ENCODE measurements at places on chromosomes 5 and 9.

DNA sequence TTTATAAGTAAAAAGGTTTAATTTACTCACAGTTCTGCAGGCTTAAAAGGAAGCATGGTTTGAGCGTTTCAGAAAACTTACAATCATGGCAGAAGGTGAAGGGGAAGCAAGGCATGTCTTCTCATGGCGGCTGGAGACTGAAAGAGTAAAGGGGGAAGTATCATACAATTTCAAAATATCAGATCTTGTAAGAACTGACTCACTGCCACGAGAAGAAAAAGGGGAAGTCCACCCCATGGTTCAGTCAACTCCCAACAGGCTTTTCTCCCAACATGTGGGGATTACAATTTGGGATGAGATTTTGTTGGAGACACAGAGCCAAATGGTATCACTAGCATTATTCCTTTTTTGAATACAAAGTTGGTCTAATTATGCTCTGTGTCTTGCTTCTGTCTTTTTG is 627.9 kb upstream of the ST8SIA4 start:
- no peak for DNase-seq

DNA sequence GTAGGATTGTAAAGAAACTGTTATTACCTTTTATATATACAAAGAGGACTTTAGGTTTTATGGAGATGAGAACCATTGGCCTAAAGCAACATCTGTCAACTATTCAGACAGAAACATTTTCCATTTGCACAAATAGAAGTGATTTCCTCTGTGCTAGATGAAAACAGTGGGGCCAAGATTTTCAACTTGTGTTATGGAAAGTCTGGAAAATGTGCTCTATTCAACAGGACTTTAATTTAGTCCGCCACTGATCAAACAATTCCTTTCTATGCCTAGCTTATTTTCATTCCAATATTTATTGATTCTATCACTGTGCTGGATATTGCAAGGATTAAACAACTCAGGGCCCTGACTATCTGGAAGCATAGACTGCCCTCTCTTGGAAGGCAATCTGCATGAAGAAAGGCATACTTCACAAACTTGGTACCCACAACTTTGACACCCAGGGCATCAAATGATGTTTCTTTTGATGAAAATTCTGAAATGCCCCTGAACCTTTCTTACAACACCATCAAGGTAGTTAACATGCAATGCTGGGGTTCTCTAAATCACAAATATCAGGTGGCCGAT is 126.6 kb upstream of the HMHB1 start:
- DNase-seq, result no peak

DNA sequence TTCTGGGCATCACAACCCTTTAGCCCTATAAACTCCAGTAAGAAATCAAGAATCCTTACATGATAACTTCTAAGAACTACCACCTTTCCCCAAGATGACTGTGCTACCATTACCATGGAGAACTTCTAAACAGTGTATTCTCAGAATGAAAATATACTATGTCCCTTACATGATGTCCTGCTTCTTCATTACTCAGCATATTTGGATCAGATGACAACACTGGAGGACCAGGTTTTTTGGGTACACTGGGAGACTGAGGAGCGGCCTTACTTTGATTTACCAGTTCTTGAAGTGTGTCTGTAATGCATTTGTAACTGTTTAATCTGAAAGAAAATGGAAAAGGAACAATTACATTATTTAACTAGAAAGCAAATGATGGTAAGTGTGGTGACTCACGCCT is 55.7 kb upstream of the CPLANE1 start:
- no peak for DNase-seq

DNA sequence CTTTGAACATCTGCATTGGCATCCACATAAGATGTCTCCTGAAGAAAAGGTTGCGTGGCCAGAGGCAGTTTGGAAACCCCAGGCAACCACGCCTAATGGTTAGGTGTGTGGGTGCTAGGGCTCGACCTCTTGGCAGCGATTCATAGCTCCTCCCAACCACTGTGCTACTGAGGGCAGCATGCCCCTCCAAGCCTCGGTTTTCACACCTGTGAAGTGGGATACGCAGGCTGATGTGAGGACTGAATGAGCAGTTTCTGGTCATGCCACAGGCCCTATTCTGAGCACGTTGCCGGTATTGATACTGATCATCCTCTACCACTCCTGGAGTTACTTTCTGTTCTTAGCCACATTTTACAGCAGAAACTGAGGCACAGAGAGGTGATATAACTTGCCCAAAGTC is 19.1 kb downstream of the NDST1 start:
- DNase-seq, result no peak

- no peak for DNase-seq
These were observed 503.9 kb downstream of the RASEF start for GRCh38 chr9:82558855-82559630.

- DNase-seq, result peak; percentile 41
These were observed 7.4 kb downstream of the B4GALT1 start for GRCh38 chr9:33159777-33160127.

DNA sequence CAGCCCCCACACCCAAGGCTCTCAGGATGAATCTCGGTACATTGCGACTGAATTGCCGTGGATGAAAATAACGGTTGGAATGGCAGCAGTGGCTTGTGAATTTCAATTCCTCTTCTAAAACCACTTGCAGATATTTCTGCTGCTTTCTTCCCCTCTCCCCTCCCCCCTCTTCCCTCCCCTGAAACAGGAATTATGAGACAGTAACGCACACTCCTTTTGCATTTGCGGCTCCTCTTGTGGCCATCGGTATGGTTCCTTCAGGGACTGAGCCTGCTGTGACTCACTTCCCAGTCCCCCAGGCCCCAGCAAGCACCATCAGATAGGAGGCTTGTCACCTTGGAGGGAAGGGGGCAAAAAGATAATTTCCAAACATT is 9.7 kb downstream of the DCANP1 start:
- no peak for DNase-seq

DNA sequence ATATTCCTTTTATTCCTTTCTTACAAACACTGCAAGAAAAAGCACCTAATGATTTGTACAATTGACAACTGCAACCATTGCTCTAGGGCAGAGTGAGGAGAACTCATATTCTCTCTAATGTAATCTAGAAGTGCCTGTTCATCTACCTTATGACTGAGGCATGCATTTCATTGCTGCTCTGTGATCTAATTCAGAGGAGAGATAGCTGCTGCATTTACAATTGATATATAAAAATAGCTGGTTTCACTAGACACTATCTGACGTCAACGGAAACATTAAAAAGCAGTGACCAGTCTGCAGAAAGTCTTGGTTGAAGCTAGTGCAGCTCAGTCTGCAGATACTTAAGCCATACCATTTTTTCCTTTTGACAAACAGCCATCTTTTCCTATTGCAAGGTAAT is 72.8 kb upstream of the C6 start:
- no peak for DNase-seq

DNA sequence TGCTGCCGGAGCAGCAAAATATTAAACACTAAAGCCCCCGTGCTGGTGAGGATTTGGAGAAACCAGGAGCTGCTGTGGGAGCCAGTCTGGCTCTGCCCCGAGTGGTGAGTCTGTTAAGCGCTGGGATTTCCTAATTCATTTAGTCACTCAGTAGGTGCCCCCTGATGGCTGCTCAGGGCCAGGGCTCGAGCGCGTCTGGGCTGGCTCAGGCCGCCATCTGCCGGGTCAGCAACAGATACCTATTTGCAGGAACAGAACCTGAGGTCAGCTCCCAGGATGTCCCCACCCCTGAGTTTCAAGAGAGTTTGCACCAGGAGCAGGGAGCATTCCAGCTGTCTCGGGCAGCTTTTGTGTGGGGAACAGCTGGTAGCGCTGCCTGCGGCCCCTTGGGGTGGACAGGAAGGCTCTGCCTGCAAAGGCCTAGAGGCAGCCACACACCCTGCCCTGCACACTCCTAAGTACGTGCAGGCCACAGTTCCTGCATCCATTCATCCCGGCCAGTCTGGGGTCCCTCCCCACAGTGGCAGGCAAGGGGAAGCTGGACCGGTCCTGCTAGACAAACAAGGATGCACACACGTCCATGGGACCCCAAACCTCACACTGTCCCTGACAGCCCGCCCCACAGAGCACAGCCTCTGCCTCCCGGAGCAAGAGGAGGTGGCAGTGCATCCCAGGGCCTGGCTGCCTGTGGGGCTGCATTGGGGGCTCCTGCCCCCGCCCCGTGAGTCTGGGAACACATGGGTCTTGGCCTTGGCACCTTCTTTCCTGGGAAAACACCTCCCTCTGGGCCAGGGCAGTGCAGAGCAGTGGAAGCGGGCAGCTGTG is 83.7 kb downstream of the ADAMTS2 start:
- DNase-seq, result no peak

DNA sequence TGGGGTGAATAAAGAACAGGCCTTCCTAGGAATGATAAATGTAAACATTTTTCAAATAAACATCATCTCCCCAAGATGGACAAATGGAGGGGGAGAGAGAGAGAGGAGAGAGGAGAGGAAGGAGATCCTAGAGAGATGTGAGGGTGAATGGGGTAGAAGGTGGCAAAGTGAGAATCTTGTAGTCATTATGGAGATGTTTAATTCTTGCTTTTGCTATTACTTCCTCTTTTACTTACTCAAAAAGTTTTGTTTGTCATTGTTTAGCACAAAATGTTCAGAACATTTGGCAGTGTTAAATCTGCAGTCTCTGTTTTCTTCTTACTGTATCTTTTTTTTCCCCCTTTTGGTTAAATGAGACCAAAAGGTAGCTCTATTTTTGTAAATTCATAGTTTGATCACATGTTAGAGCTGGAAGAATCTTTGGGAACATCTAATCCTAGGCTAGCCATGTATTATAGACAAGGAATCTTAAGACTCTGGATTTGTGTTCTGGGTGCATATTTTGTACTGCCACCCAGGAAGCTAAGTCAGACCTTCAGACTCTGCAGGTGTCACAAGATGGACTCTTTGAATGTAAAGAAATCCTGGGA is 266.1 kb downstream of the NTRK2 start:
- no peak for DNase-seq

GRCh38 chr9:135214054-135214640 is 126.7 kb downstream of the OLFM1 start:
- DNase-seq, result no peak

GRCh38 chr9:68719847-68720246 is 14.8 kb downstream of the PIP5K1B start:
- DNase-seq, result no peak

- DNase-seq, result no peak
These were observed 42.1 kb upstream of the EEIG1 start for GRCh38 chr9:128022886-128023285.

DNA sequence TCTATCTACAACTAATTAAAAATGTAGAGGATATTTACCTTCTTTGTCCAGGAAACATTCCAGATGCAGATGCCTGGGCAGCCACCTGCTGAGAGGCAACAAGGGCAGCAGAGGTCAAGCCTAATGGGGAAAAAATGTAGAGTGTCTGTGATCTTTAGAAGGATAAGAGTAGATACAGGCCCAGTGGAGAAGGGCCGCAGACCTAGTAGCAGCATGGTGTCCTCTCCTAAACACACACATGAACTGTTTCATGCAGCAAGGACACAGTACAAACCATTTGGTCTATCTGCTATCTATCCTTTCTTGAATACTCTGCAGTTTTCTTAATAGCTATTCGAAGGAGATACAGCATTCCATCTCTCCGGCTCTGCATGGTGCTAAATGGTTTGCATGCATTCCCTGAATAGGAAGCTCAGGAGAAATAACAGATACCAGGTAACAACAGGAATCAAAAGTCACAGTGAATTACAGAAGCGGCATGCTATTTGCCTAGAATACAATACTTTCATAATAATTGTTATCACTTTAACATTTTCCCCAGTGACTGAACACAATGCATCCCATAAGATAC is 107.3 kb downstream of the ZNF608 start:
- DNase-seq, result no peak

DNA sequence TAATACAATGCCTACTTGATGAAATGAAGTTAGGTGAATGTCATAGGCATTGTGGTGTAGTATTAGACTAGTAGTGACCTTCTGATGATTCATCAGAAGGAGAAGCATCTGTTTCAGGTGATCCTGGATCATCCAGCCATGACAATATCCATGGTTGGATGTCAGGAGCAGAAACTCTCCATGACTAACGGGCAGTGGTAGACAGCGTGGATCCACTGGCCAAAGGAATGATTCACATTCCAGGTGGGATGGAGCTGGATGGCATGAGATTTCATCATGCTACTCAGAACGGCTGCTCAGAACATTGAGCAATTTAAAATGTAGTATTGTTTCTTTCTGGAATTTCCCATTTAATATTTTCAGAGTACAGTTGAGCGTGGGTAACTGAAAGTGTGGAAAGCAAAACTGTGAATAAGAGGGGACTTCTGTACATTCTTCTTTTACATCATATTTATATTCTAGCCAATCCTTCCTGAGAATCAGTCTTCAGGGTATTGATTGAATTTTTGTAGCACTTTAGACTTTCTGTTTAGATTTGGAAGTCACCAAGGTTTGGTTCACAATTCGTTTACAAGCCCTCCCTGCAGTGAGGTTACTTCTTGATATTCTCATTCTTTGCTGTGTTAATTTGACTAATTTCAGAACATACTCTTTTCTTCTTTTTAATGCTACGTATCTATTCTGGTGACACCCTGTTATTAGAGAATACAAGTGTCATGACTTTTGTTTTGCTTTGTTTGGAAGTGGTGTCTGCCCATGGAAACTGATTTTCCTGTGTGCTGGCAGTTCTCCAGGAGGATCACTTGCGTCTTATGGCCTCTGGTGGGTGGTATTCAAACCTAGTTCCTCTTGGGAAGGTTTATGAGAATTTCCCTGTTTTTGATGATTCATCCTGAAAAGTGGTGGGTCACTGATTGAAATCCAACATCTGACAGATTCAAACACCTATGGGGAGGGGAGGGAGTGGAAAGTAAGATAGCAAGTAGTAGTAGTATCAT is 12.2 kb upstream of the CLINT1 start:
- DNase-seq, result no peak

GRCh38 chr5:57955511-57955910 is 472.9 kb upstream of the ACTBL2 start:
- DNase-seq, result no peak

- DNase-seq, result no peak
These were observed 122.4 kb upstream of the GAS1 start for GRCh38 chr9:87069690-87070089.

DNA sequence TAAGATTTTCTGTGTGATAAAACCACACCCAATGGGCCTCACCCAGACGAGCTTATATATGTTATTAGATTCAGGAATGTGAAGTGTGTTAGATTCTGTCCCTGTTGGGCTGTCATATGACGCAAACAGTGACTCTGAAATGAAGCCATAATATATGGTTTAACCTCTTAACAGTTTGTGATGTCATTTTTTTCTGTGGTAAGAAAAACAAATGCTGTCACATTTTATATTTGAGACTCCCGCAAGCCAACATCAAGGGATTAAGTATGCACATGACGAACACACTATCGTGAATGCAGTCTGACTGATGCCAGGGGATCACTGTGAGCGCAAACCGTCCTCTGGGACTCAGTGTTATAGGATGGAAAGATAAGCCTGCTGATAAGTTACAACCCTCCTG is 321.7 kb downstream of the SH3GL2 start:
- DNase-seq, result no peak

GRCh38 chr5:107698286-107698685 is 27.5 kb upstream of the EFNA5 start:
- DNase-seq, result no peak

GRCh38 chr5:2239201-2239910 is 356.6 kb upstream of the IRX4 start:
- no peak for DNase-seq

GRCh38 chr5:164748861-164749260 is 1243.4 kb downstream of the MAT2B start:
- DNase-seq, result no peak

- DNase-seq, result no peak
These were observed 127.5 kb upstream of the WWC1 start for GRCh38 chr5:168163966-168164365.
